Large intestine (tissue), 12 donors: ENCODE measurements at places on chromosomes 12 and 14.

DNA sequence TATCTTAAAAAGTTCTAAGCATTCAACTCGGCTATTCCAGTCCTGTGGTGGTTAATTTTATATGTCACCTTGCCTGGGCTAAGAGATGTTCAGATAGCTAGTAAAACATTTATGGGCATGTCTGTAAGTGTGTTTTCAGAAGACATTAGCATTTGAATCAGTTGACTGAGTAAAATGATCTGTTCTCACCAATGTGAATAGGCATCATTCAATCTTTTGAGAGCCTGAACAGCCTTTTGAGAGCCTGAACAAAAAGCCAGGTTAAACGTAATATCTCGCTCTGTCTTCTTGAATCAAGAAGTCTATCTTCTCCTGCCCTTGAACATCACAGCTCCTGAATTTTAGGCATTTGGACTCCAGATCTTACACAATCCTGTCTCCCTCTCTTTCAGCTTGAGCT, 1266.1 kb downstream of the LRFN5 start:
- no peak for DNase-seq

DNA sequence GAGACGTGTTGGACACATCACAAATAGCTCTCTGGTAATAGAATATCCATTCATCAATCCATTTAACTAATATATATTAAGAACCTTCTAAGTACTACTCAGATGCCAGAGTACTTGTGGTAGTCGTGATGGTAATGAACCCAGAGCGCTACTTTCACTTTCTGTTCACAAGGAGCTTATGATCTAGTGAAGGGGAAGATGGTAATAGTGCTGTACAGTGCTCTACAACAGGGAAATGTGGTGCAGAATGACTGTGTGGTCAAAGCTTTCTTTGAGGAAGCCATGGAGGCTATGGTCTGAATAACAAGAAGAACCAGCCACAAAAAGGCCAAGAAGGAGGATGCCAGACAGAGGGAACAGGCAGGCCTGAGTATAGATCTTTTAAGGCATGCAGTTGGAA, 212.0 kb downstream of the PTPRO start:
- peak; percentile 11 for DNase-seq

GRCh38 chr12:81077686-81078441, at the start of gene ACSS3:
ACSS3 (plus strand) TSS chr12:81078079; CDS start chr12:81078121, 42 bp downstream.
- peak; percentile 64 for DNase-seq

DNA sequence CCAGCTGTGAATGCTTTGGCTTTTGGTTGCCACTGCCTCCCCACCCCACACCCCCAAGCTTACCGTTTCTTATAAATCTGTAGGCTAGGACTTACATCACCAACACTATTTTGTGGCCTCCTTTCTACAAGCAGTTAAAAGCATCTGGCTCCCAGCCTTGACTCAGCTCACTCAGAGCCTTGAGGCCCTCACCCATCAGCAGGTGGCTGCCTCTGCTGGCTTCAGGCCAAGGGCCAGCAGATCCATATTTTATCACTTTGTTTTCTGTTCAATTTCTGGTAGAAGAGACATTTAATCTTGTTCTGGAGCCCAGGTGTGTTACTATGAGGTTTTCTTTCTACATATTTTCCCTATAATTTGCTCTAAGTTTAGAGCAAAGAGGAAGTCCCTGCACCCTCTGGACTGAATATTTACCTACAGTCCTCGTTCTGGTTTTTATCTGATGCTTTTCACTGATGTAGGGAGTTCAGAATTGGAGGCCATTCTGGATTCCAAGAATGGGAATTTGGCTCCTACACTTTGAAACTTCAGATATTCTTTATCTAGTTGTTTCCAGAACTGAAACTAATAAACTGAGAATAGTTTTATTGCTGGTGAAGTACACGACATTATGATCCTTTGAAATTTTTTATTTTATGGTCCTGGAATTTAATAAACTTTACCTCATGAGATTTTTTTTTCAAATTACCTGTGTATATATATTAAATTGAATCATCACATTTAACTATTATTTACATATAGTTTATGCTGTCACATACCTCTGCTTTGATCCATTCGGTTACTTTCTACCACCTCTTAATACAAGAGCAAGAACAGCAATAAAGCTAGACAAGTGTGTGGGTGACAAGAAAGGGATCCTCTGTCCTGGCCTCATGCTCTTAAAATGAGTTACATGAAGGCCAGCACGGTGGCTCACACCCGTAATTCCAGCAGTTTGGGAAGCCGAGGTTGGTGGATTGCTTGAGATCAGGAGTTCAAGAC, 22.2 kb downstream of the PLBD1 start:
- peak; percentile 57 for DNase-seq

DNA sequence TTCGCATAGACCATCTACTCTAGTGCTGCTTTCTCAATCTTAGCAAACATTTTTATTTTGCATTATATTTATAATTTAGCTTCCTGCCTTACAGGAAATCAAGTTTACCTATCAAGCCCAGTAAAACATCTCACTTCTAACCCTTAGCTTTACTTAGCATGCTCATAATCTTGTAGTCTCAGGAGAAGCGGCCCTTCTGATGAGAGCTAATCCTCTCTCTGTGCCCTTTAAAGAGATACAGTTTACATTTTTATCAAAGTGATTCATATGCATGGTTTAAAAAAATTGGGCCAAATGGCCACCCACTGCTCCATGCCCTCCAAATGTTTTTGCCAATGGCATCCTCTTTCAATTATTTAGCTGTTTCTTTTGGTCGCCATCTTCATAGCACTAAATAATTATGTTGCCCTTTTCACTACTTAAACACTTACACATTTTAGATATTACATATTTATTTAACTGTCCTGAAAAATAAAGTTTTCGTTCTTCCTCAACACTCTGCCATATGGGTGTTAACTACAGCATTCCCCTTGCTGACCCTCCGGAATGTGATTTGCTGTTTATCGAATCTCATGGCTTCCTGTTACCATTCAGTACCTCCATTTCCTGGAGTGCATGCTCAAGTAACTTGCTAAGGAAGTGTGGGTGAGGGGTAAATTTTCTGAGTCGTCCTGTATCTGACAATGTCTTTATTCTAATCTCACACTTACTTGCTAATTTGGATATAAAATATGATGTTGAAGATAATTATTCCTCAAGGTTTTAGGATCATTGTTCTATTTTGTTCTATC, 29.3 kb downstream of the YLPM1 start:
- no peak for DNase-seq

DNA sequence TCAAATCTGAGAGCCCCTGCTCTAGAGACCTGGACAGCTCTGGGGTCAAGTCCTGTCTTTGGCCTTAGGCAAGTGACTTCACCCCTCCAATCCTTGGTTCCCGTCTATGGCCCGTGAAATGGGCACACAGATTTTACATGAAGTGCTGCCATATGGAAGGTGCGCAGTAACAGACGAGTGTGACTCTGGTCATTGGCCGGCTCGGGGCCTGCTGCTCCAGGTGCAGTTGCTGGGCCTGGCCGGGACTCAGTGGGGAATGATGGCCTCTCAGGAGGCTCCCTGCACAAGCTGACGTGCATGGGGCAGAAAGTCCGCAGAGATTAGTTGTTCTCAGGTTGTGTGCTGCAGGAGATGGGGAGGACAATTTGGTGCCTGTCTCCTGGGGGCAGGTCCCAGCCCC, 14.0 kb upstream of the TESC start:
- DNase-seq, result no peak

- DNase-seq, result no peak
These were observed 489.1 kb upstream of the SYT1 start for GRCh38 chr12:78375461-78375860.

DNA sequence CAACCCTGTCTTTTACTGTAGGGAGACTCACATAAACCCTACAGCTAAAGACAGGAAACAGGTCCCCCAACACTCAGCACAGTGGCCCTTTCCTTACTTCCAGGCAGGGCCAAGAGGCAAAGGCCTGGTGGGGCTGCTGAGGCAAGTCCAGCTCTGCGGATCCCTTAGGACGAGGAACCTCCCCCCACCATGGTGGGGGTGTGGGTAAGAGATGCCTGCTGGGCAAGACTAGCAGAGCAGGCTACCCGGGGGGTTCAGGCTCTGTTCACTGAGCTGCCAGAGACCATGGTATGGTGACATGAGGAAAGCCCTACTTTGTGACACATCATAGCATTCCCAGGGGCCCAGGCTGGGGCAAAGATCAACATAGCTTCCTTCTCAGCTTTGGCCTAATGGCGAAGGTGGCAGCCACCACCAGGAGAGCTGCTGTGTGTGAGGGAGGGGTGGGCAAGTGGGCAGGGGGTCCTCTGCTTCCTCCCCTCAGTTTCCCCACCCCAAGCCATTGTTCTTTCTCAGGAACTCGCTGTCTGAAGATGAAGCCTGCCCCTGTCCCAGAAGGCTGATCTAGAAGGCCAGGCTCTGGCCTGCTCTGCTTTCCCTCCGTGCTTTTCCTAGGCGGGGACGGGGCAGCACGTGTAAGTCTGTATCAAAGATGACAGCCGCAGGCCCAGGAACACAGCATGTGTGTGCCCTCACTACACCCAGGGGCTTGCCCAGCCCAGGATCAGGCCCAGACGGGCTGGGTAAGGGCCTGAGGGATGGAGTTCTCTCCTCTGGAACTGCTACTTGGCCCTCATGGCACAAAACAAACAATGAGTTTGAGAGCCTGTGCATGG, 10.1 kb upstream of the TINF2 start:
- peak; percentile 75 for DNase-seq

DNA sequence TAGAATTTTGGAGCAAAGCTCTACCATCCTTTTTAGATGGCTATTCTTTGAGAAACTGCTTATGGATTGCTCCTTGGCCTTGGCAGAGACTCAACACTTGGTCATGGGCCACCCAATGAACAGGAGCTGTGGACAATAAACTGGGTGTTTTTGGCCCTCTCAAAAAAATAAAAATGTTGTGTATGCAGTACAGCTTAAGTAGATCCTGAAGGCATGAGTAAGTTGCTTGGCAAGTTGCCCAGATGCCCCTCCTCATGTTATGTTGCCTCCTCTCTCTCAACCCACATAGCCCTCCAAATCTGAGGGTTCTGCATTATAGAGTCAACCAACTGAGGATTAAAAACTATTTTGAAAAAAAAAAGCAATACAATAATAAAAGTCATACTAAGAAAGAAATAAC, 124.9 kb downstream of the ATP23 start:
- no peak for DNase-seq
